ENCODE measurements at places on chromosomes 4 and X.
A peak's percentile ranks its signal among the peaks of the same experiment; 100 is the strongest.

GRCh38 chrX:66164931-66165330 lies 884 bp downstream of the HEPH start:
- no peak for DNase-seq

DNA sequence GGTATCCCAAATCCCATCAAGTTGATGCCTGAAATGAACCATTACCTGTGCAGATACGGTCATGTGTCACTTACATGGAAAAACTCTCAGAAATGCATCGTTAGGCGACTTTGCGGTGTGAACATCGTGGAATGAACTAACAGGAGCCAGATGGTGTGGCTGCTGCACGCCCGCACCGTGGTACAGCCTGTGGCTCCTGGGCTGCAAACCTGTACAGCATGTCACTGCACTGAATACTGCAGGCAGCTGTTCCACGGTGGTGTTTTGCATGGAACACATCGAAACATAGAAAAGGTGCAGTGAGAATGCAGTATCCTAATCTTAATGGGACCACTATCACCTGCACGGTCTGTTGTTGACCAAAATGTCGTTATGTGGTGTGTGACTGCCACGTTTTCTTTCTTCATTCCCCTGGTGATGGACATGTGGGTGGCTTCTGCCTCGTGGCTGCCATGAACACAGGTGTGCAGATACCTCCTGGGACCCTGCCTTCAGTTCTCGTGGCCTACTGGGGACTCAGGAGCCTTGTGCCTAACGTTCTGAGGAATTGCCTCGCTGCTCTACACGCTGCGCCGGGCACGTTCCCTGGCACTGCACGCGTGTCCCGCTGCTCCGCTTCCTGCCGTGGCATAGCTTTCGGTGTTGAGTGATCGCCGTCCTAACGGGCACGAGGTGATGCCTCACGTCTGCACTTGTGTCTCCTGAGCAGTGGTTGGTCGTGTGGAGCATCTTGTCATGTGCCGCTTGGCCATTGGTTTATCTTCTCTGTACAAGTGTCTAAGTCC lies 18.5 kb downstream of the MAEA start:
- no peak for DNase-seq

GRCh38 chrX:72676465-72676864 lies 37.6 kb downstream of the PHKA1 start:
- no peak for DNase-seq

DNA sequence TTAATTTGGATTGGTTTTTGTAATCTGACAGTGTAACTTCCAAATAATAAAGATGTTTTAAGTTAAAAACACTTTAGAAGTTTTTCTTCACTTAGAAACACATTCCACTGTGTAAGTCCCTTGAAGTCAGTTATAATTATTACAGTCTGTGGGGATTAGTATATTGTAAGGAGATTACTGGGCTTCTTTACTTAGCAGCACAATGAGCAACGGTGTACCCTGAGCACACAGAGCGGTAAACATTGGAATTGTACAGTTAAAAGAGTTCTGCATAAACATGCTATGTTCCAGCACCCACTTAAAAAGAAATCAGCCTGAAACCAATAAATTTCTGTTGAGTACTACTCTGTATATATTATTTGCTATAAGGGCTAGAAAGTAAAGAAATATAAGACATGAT lies 44.3 kb downstream of the CCSER1 start:
- DNase-seq = no peak

- no peak for DNase-seq
Observed at GRCh38 chr4:93384887-93385286, 443.7 kb upstream of the ATOH1 start.

GRCh38 chr4:74426101-74426500 lies 18.8 kb upstream of the AREG start:
- no peak for DNase-seq

DNA sequence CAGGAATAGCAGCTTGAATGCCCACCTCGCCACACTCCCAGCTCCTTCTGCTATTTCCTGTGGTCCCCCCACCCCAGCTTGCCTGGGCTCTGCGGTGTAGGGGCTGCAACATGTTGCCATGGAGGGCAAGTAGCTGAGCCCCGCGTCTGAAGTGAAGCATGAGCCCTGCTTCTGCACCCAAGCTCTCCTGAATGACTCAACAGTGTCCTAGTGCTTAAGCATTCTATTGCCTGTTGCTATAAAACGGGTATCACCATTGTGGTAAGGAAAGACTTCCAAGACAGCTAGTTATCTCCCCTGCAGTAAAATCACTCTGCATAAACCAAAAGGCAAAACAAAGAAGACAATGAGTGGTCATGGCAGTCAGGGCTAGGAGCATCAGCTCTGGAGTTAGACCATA lies 31.4 kb upstream of the SPATA4 start:
- DNase-seq = no peak

GRCh38 chr4:3434881-3435685 lies 6.7 kb upstream of the HGFAC start:
- no peak for DNase-seq

- DNase-seq = no peak
Observed at GRCh38 chr4:157372567-157372966, 152.0 kb downstream of the GRIA2 start.

DNA sequence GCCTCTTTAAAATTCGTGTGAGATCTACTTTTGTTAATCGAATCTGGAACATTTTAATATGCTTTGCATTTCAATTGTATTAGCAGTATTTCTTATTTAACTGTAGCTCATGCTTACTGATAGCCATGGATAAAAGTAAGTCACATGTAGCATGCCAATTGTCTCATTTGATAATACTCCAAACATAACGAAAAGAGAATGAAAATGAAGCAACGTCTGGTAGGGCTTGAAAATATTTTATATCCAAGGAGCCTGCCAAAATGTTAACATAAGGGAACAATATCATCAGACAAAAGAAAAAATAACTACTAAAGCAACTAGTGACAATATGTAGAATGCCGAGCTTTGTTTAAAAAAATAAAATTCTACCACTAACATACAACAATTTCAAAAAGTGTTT lies 94.1 kb upstream of the MID1 start:
- no peak for DNase-seq

- DNase-seq = no peak
Observed at GRCh38 chrX:7170898-7171297, 22.9 kb upstream of the PUDP start.

DNA sequence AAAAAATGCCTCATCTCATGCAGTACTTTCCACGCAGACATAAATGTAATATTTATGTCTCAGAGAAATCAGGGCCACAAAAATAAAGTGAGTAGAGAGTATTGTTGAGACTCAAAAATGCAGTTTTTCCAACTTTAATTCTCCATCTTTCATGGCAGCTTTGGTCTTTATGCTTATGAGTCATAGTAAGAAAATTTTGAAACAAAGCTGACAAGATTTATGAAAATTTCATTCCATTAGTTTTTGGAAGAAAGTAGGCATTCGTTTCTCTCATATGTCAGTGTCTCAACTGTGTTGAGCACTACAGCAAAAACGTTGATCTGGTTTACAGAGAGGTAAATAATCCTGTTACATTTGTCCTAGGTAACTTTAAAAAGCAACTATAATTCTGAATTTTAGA lies 656.8 kb downstream of the IQCM start:
- no peak for DNase-seq

DNA sequence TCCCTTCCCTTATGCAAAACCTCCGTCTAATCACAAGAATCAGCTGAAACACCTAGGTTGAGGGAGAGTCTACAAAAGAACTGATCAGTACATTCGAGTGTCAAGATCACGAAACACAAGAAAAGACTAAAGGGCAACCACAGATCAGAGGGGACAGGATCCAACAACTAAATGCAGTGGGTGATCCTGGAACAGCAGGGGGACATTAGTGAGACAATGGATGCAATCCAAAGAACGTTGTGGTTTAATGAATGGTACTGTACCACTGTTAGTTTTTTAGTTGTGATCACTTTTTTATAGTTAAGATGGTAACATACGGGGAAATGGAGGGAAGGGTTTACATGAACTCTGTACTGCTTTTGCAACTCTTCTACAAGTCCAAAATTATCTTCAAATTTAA lies 79.2 kb downstream of the RELL1 start:
- DNase-seq = no peak

GRCh38 chrX:132618810-132619209 lies 130.0 kb upstream of the MBNL3 start:
- DNase-seq = no peak

DNA sequence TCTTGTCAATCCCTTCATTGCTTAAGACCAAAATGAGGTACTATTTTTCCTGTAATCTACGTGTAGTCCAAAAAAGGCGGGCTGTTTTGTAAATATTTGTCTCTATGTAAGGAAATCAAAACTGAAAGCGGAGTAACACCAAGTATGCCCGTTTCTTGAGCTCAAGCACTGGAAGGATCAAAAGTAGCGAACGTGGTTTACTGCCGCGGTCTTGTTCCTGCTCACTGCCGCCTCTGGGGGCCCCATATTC lies 71.5 kb downstream of the AFF1 start:
- DNase-seq = no peak

- no peak for DNase-seq
Observed at GRCh38 chrX:11899091-11899490, 141.1 kb downstream of the MSL3 start.

DNA sequence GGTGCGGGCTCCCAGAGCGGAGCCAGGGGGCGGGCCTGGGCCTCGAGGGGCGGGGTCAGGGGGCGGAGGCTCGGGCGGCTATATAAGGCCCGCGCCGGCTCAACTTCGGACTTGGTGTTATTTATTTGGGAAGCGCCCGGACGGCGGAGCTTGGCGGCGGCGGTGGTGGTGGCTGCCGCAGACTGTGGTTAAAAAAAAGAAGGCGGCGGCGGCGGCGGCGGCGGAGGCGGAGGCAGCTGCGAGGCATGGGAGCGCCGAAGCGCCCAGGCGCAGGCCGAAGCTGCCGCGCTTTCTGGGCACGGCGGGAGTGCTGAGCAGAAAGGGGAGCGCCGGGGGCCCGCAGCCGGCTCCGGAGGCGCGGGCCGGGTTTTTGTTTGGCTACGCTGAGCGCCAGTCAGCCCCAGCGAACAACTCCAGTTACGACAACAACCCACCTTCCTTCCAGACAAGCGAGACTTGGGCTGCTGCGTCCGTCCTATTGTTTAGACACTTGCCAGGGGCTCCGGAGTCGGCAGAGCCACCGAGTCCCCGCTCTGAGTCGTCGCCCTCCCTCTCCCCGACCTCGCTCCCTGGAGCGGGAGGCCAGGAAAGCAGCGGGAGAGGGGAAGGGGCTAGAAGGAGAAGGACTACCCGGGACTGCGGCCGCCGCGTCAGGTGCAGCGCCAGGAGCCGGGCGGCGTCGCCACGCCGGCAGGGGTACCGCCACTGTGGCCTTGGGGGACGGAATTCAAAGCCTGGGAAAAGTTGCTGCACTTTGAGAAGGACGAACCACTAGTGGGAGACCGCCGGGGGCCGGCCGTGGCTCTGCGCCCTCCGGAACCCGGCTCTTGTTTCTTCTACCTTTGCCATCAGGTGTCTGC lies at the start of gene SLIT2:
Gene SLIT2, plus strand, starts transcription at position 110 of the 860 bp plus-strand sequence. CDS start 1,911 bp downstream, outside the sequence.
- DNase-seq = no peak

GRCh38 chrX:116827063-116827462 lies 364.3 kb upstream of the CT83 start:
- DNase-seq = no peak

GRCh38 chr4:2484993-2485392 lies 16.1 kb downstream of the RNF4 start:
- peak; percentile 12 for DNase-seq

- no peak for DNase-seq
Observed at GRCh38 chrX:39796856-39797255, 300.9 kb downstream of the BCOR start.

DNA sequence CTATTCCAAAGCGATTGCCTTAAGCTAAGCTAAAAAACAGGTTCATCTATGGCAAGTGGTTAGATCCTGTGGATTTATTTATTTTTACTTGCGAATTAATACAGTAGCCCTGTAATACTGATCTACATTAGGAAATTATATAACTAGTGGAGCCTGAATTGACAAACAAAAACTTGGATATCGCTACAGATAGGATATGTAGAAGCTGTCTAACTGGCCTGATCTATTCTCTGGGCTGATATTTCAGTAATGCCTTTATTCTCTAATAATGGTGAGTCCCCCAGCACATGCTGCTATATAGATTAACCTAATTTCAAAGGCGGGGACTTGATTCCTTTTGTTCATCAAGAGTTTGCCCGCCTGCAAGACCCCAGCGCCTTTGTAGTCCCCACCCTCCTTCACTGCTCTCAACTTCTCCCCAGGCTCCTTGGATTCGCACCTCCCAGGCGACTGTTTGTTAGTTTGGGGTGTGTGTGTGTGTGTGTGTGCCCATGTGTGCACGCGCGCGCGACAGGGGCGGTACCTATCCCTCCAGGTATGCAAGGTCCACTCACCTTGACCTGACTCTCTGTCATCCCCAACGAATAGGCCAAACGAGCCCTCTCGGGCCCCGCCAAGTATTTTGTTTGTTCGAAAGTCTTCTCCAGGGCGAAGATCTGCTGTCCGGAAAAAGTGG lies 3.8 kb downstream of the NKX6-1 start:
- DNase-seq = no peak

- no peak for DNase-seq
Observed at GRCh38 chrX:123184866-123185276, 793 bp downstream of the GRIA3 start.

GRCh38 chr4:25051534-25051933 lies 20.8 kb upstream of the LGI2 start:
- DNase-seq = no peak

- DNase-seq = no peak
Observed at GRCh38 chrX:13498238-13498637, 71.2 kb upstream of the EGFL6 start.

DNA sequence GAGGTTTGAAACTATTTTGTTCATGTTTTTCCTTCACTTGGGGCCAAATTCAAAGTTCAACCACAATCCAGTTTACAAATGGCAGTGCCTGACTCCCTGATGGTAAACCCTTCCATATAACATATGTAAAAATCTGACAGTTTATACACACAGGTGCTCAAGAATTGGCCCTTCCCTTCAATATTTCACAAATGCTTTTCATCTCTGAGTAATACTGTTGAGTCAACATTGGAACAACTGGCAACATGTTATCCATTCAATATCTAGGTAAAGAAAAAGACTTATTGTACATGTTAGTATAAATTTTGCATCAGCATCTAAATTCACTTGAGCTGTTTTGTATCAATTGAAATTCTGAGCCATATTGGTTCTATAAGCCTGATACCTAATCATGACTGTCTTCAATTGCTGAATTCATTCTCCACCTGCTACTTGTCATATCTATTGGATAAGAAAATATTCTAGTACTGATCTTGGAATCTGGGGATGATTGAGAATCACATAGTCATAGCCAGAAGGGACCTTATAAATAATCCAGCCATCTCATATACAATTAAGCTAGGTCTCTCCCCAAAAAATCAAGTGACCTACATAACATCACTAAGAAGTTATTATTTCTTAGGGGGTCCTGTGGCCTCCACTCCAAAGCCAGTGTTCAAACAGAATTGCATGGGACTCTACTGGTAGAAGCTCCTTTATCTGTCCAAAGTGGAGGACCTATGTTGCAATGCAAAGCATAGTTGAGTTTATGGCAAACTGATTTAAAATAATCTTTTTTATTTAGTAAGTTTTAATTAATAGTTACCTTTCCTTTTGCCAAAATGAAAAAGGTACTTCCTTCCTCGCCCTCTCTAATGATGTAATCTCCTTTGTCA lies 61.9 kb downstream of the PRKG2 start:
- DNase-seq = no peak

- no peak for DNase-seq
Observed at GRCh38 chrX:68865300-68865699, 36.5 kb downstream of the EFNB1 start.
